Stimulated activated CD8-positive, alpha-beta memory T cell treated with anti-CD3 and anti-CD28 coated beads, Interleukin-15, amount 100 ng/mL, for 4 hours (primary cell): ENCODE measurements at places on chromosomes 7 and 10.

DNA sequence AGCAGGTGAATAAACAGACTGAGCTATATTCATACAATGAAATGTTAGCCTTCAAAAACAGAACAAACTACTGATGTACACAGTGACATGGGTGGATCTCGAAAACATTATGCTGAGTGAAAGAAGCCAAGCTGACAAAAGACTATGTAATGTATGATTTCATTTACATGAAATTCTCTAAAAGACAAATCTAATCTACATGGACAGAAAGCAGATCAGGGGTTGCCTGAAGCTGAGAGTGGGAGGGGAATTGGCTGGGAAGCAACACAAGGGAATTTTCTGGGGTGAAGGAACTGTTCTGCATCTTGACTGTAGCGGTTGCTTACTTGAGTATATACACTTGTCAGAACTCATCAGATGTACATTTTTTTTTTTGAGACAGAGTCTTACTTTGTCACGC is 121.7 kb upstream of the SVIL start:
- no peak for DNase-seq

- DNase-seq: no peak
These were observed 152.4 kb upstream of the ADO start for GRCh38 chr10:62652114-62652513.

DNA sequence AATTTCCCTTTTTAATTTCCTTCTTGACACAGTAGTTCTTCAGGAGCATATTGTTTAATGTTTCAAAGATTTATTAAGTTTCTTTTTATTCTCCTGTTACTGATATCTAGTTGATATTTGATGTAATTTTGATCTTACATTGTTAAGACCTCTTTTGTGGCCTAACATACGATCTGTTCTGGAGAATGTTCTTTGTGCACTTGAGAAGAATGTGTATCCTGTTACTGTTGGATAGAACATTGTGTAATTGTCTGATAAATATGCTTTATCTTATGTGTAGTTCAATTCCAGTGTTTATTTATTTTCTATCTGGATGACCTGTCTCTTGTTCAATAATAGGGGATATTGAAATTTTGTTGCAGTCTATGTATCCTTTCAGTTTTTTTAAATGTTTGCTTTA is 106.7 kb downstream of the ITGB1 start:
- DNase-seq: no peak

GRCh38 chr10:132788831-132789219 is 2.9 kb upstream of the NKX6-2 start:
- DNase-seq: no peak

DNA sequence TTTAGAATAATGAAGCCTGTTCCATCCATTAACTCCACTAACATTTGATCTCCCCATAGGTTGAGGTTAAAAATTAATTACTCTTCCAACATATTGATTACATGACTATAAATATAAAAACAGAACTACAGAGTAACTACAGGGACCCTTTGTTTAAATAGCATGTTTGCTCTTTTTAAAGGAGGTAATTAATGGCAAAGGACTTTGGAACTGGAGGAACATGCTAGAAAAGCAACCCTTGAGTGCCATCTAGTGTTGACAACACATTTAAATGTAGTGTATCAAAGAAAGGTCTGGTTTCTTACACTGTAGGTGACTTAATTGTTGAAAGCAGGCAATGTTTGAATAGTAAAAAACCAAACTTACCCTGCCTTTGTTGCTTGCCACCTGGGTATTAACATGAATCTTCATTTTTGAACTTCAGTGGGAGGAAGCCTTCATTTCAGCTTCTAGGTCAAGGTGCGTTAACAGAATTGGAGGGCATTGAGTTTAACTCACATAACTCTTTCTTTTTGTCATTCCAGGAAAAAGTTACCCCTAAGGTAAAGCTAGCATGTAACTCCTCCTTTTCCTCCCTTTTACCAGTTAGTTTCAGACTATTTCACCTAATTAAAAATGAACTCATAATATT is 52.6 kb upstream of the CAPZA2 start:
- DNase-seq: no peak

- no peak for DNase-seq
These were observed 62.7 kb downstream of the ADCYAP1R1 start for GRCh38 chr7:31114593-31115343.

DNA sequence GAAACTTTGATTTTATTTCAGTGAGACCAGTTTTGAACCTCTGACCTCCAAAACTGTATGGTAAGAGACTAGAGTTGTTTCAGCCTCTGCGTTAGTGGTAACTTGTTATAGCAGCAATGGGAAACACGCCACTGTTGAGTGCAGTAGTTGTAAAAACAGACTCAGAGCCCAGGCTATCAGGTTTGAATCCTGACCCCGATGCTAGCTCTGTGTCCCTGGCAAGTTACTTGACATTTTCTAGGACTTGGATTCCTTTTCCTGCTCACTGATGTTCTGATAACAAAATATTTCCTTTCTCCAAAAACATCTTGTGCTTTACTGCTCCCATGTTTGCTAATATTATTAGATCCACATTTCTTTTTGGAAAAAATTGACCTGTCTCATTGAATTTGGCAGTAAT is 131.0 kb downstream of the PLXDC2 start:
- DNase-seq: no peak

GRCh38 chr10:50605951-50606270 is 17.8 kb downstream of the SGMS1 start:
- DNase-seq: no peak

- DNase-seq: no peak
These were observed 1110.1 kb upstream of the PHF14 start for GRCh38 chr7:9863545-9863944.

DNA sequence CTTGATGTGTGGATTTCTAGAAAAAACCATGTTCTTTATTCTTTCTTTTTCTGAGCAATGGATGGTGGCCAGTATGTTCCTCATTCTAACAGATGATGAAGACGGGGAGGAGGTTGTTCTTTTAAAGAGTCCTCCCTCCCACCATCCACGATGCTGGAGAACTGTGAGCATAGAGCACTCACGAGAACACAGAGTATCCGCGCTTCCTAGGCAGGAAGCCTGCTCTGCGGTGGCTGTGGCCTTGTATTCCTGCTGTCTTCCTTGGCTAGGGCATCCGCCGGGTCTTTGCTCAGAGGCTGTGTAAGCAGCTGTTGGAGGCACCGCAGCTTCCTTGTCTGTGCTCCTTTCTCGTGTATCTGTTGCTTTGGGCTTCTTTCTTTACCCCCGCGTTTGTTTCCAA is 214.2 kb downstream of the CCDC3 start:
- no peak for DNase-seq

- no peak for DNase-seq
These were observed 1019.7 kb upstream of the LRRN3 start for GRCh38 chr7:110071192-110071591.

GRCh38 chr7:118615-119391 is 73.6 kb upstream of the FAM20C start:
- DNase-seq: no peak

GRCh38 chr7:28961972-28962371 is 3.8 kb upstream of the TRIL start:
- no peak for DNase-seq

DNA sequence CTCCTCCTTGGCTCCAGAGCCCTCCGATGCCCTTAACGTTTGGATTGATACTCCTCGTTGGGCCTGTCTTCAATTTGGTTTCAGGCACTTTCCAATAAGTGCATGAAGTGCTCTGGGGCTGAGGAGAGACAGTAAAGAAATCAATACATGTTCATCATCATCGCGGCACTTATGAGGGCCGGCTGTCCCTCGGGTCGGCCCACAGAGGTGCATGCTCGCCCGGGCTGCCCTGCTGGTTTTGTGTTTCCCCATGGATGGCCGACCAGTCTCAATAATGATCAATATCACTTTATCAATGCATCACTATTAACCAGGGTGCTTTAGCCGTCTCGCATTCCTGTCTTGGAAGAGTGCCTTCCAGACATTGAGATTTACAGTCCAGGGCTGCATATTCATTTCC is 154.2 kb downstream of the EBF3 start:
- no peak for DNase-seq

DNA sequence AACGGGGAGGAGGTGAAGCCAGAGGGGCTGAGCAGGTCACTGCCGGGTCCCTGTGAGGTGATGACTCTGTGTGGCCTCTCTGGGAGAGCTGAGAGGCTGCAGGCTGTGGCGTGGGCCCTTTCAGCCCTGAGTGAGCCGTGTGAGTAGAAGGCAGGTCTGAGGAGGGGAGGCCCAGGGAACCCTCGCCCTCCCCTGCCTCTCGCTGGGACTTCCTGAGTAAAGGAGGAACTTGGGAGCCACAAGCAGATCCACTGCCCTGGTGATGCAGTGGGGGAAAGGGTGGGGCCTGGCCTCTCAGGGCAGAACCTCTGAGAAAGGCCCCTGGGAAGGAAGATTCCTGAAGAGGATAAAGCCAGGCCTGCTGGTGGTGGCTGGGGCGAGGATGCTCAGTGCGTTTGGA is 22.8 kb downstream of the EEPD1 start:
- no peak for DNase-seq

- DNase-seq: no peak
These were observed 462.4 kb downstream of the DNAJB6 start for GRCh38 chr7:157799076-157799685.

GRCh38 chr10:32189400-32190084 is 133.3 kb upstream of the KIF5B start:
- DNase-seq: no peak

GRCh38 chr7:23545493-23545892 is 13.7 kb upstream of the TRA2A start:
- DNase-seq: no peak

GRCh38 chr10:122494833-122495232 is 33.5 kb downstream of the HTRA1 start:
- DNase-seq: no peak

DNA sequence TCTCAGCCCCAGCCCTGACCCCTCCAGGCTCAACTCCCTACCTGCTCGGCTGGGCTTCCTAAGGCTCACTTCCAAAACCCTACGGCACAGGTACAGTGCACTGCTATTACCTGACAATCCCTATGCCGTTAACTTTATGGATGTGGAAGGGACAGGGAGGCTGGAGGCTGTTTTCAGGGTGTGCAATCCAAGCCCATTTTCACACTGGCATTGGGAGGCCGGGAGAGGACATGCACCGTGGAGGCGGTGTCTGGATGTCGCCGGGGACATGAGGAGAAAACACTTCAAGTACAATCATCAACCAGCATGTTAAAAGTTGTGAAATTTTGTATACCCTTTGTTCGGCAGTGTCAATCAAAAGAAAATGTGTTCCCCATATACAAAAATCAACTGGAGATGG is 80.1 kb downstream of the MAD1L1 start:
- DNase-seq: no peak

DNA sequence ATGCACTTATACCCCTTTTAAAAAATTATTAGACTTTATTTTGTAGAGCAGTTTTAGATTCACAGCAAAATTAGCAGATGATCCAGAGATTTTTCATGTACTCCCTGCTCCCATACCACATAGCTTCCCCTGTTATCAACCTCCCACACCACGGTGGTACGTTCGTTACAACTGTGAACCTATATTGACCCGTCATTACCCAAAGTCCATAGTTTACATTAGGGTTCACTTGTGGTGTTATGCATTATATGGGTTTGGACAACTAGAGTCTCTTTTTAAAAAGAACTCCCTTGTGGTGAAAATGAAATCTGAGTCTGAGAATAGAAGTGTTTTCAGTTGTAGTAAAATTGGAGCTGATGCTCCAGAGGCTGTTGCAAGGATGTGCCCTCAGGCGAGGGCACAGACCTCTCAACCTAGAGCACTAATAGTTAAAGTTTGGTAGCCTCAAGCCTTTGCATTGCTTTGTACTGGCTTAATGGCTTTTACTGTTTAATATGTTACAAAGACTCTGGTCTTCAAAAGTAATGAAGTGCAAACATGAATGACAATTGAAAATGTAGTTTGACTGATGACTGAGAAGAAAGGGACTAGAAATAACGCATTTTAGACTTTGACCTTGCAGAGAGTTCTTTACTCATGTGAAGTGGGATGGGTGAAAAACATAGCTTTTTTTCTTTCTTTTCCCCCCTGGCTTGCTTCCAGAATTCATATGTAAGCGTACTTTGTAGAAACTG is 30.6 kb upstream of the CSTF2T start:
- no peak for DNase-seq

GRCh38 chr10:76038696-76039095 is 607.3 kb downstream of the LRMDA start:
- DNase-seq: no peak

DNA sequence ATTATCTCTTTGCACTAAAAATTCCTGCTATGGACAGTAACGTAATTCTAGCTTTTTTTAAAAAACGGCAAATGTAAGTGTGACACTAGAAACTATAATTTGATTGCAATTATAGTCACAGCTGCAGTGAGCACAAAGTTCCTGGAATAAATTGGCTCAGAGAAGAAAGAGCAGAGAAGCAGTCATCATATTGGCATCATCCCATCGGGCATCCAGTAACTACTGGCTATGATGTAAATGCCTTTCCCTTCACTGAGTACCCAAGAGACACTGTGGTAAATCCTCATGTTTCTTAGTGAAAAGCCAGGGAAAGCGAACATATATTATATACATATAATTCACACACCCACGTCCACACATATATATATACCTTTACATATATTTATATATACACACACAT is 43.6 kb downstream of the PIP4K2A start:
- no peak for DNase-seq

DNA sequence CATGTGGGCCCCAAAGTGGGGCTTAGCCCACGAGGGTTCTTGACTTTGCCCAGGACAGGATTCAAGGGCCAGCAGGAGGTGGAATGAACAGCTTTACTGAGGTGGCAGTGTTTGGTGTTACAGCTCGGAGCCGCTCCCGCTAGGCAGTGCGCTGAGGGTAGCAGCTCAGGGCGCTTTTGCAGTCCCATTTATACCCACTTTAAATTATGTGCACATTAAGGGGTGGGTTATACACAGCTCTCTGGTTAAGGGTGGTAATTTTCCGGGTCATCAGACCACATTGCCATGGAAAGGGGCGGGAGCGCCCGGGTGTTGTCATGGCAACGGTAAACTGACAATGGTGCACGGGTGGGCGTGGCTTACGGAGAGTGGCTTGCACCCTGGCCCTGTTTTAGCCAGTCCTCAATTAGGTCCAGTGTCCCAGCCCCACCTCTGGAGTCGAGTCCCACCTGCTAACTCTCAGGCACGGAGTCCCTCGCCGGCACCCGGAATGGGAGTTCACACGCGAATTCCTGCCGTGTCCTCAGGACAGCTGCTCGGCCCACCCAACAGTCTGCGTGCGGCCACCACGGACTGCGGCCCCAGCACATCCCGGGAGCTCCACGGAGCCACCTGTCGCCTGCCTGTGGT is 58.2 kb upstream of the PDGFA start:
- DNase-seq: no peak

DNA sequence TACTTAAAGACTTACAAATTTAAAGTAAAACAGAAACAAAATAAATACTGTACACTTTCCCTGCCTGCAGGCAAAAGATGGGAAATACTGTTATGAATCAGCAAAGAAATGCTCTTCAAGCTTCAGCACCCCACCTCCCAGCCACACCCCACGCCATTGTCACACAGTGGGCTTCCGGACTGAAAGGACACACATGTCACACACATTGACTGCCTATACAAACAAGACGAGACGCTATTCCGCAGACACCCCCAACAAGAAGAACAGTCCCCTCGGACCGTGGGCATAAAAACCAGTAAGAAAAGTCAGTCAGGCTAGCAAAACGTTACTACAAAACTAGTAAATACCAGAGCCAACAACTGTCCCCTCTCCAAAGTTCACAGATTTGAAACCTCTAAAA is 22.2 kb upstream of the PARP12 start:
- no peak for DNase-seq

GRCh38 chr7:48045195-48045765 is 9.9 kb downstream of the C7orf57 start:
- no peak for DNase-seq

- no peak for DNase-seq
These were observed 8.8 kb downstream of the CDK6 start for GRCh38 chr7:92827464-92828120.
